ENCODE measurements at places on chromosomes 1 and 21. TPM values are rescaled to one million over a fixed set of nuclear protein-coding genes. Genes with fewer than 3 reads are reported as not detected.

The LRRC3 gene
- 1.8 TPM for total RNA-seq

The C1orf53 gene
- 1.8 TPM for total RNA-seq

The ETV3L gene
- under 0.01 TPM for total RNA-seq

The HES3 gene
- not detected for total RNA-seq

The NHLH2 gene
- total RNA-seq = not detected

The SLC30A10 gene
- not detected for total RNA-seq

The FCAMR gene
- total RNA-seq = not detected

The TBX19 gene
- total RNA-seq = 0.51 TPM

The GIPC2 gene
- 31.9 TPM for total RNA-seq

The CALML6 gene
- total RNA-seq = 0.13 TPM

The NFIA gene
- 9.6 TPM for total RNA-seq

The LCE1E gene
- not detected for total RNA-seq
